Activated naive CD8-positive, alpha-beta T cell treated with anti-CD3 and anti-CD28 coated beads, Interleukin-2, amount 10 ng/mL, durations not matched to agents 7 days and 5 days (primary cell): ENCODE measurements at places on chromosomes 13 and 19.
A peak's percentile ranks its signal among the peaks of the same experiment; 100 is the strongest.

GRCh38 chr13:93480553-93481106 lies 254.0 kb downstream of the GPC6 start:
- no peak overlapping the region for H3K4me3 ChIP-seq
- no peaks in the 10 kb centered on the region for H3K4me1 ChIP-seq
- DNase-seq = no peak
- H3K27me3 ChIP-seq = no peaks in the 10 kb centered on the region

- no peak overlapping the region for H3K27ac ChIP-seq
- no peak overlapping the region for H3K4me3 ChIP-seq
- peaks cover 5% of the 10 kb centered on the region for H3K4me1 ChIP-seq
- H3K36me3 ChIP-seq = peaks cover 2% of the 10 kb centered on the region
- H3K27me3 ChIP-seq = peaks cover 21% of the 10 kb centered on the region
Observed at GRCh38 chr19:44903602-44904425, 1.8 kb upstream of the APOE start.

DNA sequence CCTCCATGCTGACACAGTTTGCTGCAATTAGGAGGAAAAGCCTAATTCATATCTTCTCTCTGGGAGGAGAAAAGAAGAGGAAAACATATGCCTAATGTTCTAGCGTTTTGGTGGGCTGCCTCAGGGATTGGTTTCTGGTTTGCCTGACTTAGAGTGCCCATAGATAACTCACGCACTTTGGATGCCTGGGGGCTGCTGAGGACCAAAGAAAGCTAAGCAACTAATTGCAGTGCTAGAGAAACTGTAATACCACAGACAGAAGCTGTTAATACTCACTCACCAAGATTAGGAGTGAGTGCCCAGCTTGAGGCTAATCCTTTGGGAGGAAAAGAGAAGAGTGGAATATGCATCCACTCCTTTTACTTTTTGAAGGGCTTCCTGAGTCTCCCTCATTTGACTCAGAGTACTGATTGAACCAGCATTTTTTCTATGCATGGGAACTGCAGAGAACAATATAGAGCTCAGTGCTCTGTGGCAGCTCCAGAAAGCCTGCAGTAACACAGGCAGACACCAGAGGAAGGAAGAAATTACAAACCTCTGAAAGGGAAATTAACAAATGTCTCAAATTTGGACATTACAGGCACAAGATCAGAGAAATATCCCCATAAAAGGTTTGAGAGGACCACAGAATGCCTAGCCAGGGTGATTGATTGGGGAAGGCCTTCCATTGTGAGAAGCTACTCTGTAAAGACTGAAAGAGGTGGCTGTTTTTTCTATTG lies 666.4 kb downstream of the OLFM4 start:
- no peaks in the 10 kb centered on the region for H3K36me3 ChIP-seq
- no peak overlapping the region for H3K4me3 ChIP-seq
- no peak for DNase-seq
- H3K4me1 ChIP-seq = no peaks in the 10 kb centered on the region

GRCh38 chr13:35714588-35715377 lies 238.3 kb upstream of the MAB21L1 start:
- H3K4me1 ChIP-seq = no peaks in the 10 kb centered on the region
- H3K27ac ChIP-seq = no peak overlapping the region
- H3K36me3 ChIP-seq = no peaks in the 10 kb centered on the region
- DNase-seq = no peak

DNA sequence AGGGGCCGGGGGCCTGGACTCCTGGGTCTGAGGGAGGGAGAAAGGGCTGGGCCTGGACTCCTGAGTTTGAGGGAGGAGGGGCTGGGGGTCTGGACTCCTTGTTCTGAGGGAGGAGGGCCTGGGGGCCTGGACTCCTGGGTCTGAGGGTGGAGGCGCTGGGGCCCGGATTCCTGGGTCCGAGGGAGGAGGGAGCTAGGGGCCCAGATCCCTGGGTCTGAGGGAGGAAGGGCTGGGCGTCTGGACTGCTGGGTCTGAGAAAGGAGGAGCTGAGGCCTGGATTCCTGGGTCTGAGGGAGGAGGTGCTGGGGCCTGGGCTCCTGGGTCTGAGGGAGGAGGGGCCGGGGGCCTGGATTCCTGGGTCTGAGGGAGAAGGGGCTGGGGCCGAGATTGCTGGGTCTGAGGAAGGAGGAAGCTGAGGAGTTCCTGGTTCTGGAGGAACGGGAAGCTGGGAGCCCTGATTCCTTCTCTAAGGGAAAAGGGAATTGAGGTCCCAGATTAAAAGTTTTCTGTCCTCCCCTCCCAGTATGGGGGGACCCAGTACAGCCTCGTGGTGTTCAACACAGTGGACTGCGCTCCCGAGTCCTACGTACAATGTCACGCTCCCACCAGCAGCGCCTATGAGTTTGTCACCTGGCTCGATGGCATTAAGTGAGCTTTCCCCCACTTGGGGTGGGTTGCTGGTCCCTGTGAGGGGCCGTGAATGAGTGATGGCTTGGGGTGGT lies 721 bp downstream of the MED25 start:
- no peak for DNase-seq
- H3K27ac ChIP-seq = peak overlapping the region; percentile 99
- no peaks in the 10 kb centered on the region for H3K27me3 ChIP-seq
- peaks cover 21% of the 10 kb centered on the region for H3K4me1 ChIP-seq

- no peak overlapping the region for H3K4me3 ChIP-seq
- peaks cover 3% of the 10 kb centered on the region for H3K4me1 ChIP-seq
- H3K27me3 ChIP-seq = peaks cover 7% of the 10 kb centered on the region
- no peak for DNase-seq
- H3K27ac ChIP-seq = no peak overlapping the region
Observed at GRCh38 chr19:51735759-51736449, 12.1 kb upstream of the HAS1 start.

GRCh38 chr13:74657765-74658164 lies 523.6 kb upstream of the KLF12 start:
- H3K36me3 ChIP-seq = no peaks in the 10 kb centered on the region
- no peak overlapping the region for H3K27ac ChIP-seq
- DNase-seq = no peak
- no peaks in the 10 kb centered on the region for H3K27me3 ChIP-seq
- H3K4me3 ChIP-seq = no peak overlapping the region

DNA sequence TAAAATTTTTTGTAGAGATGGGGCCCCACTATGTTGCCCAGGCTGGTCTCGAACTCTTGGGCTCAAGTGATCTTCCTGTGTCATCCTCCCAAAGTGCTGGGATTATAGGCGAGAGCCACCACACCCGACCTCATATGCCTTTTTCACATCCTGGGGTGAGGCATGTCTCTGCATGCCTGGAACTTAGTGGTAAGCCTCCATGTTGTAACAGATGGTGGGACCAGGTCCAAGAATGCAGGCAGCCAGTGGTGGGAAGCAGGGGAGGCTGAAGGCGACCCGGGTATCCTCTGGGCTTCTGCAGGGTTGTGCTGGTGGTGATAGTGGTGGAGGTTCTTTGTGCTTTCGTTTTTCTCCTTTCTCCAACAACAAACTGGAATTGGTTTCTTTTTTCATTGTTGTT lies 30.1 kb upstream of the CCDC124 start:
- no peak overlapping the region for H3K4me3 ChIP-seq
- H3K36me3 ChIP-seq = no peaks in the 10 kb centered on the region
- no peaks in the 10 kb centered on the region for H3K4me1 ChIP-seq

GRCh38 chr19:31337008-31337914 lies 12.0 kb downstream of the TSHZ3 start:
- H3K27me3 ChIP-seq = peaks cover 49% of the 10 kb centered on the region
- no peak overlapping the region for H3K27ac ChIP-seq
- no peaks in the 10 kb centered on the region for H3K36me3 ChIP-seq
- DNase-seq = no peak
- H3K4me3 ChIP-seq = no peak overlapping the region
- peaks cover 18% of the 10 kb centered on the region for H3K4me1 ChIP-seq

GRCh38 chr13:25215253-25215575 lies 43.1 kb upstream of the AMER2 start:
- H3K36me3 ChIP-seq = no peaks in the 10 kb centered on the region
- DNase-seq = no peak
- H3K4me3 ChIP-seq = no peak overlapping the region
- peaks cover 2% of the 10 kb centered on the region for H3K4me1 ChIP-seq
- H3K27me3 ChIP-seq = peaks cover 10% of the 10 kb centered on the region

DNA sequence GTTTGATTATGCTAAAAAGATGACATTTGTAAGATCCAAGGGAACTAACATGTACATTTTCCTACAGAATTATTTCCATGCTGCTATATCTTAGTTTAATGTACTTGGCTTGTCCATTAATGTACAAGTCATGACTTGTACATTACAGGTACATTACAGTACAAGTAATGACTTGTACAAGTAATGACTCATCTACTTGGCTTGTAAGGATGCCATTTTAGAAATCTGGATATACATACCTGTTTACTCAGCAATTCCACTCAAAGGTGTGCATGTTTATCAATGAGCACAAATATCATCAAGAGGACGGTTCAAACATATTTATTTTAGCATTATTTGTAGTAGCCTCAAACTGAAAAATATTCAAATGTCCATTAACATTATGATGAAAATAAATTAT lies 87.0 kb upstream of the TRPC4 start:
- no peak for DNase-seq
- H3K4me3 ChIP-seq = no peak overlapping the region
- no peak overlapping the region for H3K27ac ChIP-seq
- H3K4me1 ChIP-seq = no peaks in the 10 kb centered on the region

DNA sequence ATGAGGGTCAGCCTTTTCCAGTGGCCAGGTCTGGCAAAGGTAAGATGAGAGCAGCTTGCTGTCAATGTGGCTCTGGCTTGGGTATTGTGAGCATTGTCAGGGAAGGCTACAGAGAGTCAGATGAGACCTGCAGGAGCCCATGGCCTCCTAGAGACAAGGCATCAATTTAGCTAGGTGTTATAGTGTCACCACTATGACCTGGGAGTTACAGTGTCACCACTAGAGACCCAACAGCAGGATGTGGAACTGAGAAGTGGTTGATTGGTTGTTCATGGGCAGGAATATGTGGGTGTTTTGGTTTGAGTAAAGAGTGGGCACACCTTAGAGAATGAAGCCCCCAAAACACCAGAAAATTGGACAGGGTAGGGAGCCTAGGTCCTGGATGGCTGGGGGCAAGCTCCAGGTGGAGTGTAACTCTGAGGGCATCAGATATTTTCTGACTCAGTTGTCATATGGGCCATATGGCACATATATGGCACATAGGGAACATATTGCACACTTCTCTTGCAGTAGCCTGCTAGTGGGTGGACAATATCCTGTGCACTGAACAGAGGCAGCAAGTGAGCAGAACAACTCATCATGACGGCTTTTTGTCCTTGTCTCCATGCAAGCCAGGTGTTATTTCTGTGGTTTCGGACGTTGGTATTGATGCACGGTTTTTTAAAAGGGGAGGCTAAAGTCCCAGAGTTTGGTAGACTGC lies 46.3 kb upstream of the CEACAM21 start:
- peaks cover 5% of the 10 kb centered on the region for H3K27me3 ChIP-seq
- peaks cover 43% of the 10 kb centered on the region for H3K4me1 ChIP-seq
- peaks cover 18% of the 10 kb centered on the region for H3K36me3 ChIP-seq
- H3K27ac ChIP-seq = peak overlapping the region; percentile 27
- DNase-seq = no peak

- no peaks in the 10 kb centered on the region for H3K27me3 ChIP-seq
- H3K4me3 ChIP-seq = peak overlapping the region; percentile 88
- H3K4me1 ChIP-seq = peaks cover 33% of the 10 kb centered on the region
- peak overlapping the region; percentile 93 for H3K27ac ChIP-seq
Observed at GRCh38 chr19:10112037-10112761, 706 bp downstream of the P2RY11 start.
